ENCODE measurements at places on chromosomes 16 and 17. TPM values are rescaled to one million over a fixed set of nuclear protein-coding genes. Genes with fewer than 3 reads are reported as not detected.

- no peak for DNase-seq
Measured at GRCh38 chr17:74153821-74154430, 49.6 kb upstream of the RPL38 start.

DNA sequence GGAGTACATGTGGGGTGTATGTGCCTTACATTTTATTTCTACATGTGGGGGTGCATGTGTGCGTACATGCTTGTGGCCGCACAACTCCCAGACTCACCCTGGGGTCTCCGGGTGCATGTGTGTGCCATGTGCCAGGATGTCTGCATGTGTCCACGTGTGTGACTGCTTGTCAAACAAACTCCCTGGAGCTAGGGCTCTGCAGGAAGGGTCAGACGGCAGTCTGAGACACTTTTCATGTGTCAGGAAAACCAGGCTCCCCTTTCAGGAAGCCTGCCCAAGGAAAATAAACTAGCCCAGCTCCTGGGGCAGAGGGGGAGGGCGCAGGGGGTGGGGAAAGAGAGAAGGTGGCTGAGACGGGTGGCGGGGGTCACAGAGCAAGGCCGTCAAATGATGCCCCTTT is 44.7 kb downstream of the FZD2 start:
- DNase-seq: no peak

GRCh38 chr17:80481284-80482057 is 5.1 kb upstream of the NPTX1 start:
- DNase-seq: no peak

DNA sequence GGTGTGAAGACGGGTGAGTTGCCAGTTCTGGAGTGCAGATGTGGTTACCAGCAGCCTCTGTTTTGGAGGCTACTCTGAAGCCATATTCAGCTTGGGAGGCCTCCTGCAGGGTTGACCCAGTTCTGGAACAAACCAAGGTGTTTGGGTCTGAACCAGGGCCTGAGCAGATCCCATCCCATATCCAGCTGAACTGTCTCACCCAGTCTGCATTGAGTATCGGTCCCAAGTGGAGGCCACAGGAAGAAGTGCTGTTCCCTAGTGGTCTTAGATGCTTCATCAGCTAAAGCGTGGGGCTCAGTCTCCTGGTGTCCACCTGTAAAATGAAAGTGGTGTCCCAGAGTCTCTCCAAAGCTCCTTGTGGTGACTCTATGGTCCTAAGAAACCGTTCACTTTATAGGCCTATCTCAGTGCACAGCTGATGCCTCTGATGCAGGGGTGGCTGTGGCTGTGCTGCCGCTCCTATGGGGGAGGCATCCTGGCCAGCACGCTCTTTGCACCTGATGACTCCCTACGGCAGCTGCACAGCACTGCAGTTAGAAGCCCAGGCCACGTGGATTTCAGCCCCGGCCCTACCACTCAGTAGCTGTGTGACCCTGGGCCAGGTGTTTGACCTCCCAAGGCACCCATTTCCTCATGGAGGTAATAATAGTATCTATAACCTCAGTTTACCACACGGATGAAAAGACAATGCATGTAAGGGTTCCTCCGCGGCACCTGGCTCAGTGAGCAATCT is 21.0 kb downstream of the CBX4 start:
- no peak for DNase-seq

DNA sequence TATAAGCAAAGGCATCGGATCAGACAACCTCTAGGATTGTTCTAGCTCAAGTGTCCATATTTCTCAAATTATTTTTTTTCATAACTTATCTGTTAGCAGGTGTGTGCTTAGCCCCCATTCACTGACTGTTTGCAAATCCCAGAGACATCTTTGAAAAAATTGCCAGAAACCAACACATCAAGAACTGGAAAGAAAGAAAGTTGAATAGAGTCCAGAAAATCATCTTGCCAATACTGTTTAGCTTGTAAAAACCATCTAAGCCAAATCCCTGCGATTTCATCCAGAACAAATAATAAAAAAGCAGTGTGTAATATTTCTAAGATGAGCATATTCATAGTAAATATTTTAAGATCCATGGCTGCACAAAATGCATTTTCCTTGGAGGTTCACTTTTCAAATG is 64.5 kb downstream of the WSCD1 start:
- no peak for DNase-seq

GRCh38 chr17:81683208-81683583 is 401 bp downstream of the ARL16 start:
- no peak for DNase-seq

- DNase-seq: no peak
Measured at GRCh38 chr16:77894162-77894561, 105.8 kb downstream of the VAT1L start.

DNA sequence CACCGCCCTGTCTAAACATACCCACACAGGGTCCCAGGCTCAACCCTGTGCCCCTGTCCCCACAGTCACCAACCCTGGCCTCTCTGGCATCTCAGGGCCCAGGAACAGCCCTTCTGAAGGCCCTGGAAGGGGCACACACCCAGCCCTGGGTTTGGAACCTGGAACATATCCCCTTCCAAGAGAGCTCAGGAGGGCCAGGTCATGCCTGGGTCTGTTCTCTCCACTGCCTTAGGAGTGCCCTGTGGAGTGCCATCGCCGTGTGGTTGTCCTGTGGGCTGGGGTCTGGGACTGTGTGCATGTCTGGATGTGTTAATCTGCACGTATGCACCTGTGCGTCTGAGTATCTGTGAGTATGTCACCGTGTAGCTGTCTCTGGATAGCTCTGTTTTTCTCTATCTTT is 45.2 kb upstream of the ACSM2B start:
- DNase-seq: no peak

DNA sequence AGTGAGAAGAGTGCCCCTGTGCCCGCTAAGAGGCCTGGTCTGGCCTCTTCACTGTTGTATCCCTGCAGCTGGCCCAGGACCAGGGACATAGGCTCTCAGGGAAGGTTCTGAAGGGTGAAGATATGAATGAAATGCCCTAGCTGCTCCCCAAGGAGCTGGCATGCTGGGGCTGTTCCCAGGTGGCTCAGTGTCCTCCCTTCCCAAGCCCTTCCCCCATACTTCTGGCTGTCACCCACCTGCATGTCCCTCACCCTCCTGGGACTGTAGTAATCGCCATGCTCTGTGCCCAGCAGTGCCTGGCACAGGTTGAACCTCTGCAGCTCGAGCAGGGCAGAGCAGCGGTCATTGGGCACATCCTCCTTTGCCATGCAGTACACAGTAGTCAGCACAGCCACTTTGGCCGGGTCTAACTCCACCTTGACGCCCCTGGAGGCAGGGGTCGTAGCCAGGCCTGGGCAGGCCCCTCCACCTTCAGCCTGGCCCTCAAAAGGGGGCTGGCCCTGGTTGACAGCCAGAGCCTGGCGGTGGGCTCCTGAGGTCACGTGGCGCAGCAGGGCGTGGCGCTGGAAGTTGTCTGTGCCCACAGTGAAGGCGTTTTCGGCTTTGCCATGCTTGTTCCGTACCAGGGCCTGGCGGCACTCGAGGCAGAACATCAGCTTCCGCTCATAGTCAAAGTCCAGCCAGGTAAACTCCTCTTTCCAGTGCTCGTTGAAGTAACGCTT is 7.6 kb downstream of the C17orf113 start:
- DNase-seq: no peak

DNA sequence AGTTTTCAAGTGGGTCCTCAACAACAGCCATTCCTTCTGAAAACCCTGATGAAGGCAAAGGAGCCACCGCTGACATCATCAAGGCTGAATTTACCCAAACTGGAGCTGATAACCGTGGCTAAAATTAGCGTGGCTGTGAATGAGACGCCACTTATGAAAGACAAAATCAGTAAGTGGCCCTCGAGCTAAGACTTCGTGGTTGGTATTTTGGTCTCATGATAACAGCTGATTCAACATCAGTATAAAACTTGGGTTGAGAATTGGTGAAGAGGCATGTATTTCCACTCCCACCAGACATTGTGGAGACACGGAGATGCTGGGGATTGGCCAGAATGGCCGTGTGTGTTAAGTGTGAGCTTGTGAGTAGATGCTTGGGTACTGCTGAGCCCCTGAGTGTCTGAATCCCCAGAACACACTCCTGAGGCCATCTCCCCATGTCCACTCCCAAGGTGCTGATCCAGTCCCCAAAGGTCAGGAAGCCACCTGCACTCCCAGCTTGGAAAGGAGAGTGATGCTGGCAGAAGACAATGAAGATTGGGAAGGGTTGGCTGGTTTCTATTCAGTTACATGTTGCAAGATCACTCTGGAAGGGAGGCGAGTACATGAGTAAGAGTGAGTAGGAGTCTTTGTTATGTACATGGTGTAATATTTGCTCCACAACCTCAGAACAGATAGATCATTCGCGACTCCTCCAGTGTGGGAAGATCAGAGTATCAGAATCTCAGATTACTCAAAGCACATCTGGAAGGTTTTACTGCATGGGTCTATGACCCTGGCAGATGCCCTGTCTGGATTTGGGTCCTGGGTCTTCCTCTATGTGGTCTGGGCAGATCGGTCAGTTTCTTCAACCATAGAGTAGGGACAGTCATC is 207.7 kb downstream of the HS3ST3A1 start:
- DNase-seq: no peak

DNA sequence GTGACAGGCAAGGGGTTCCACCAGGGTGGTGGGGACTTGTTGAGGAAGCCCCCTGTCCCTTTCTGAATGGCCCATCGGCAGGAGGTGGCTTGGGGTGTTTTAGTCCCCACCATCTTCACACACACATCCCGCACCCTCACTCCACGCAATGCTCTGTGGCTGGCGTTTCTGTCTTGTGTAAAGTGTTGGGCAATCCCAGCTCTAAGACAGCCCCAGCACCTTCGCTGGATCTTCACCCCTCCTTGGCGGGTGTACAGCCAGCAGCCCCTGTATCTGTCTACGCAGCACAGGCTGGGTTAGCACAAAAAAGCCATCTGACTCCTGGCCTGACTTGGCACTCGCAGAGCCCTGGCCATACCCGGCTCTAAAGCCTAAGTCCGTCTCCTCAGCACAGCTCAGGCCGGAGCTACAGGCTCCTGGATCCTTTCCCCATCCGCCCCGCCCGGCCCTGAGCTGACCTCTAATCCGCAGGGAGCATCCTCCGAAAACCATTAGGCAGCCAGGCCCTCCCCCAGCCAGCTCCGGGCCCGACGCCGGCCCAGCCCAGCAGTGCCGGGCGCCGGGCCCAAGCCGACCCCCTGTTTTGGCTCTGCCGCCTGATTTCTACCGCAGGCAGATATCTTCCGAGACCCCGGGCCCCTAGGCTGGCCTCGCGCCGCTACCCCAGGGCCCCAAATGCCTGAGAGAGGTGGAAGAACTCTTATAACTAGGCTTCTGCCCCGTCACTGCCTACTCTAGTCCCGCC is 42.4 kb upstream of the TAC4 start:
- no peak for DNase-seq

- no peak for DNase-seq
Measured at GRCh38 chr16:19269098-19269497, 16.4 kb upstream of the CLEC19A start.

GRCh38 chr17:61203671-61204131 is 195.9 kb upstream of the TBX2 start:
- no peak for DNase-seq

- DNase-seq: no peak
Measured at GRCh38 chr17:66493283-66494019, 191.0 kb downstream of the PRKCA start.

GRCh38 chr17:28957992-28958355 is 6.7 kb upstream of the PHF12 start:
- DNase-seq: no peak

DNA sequence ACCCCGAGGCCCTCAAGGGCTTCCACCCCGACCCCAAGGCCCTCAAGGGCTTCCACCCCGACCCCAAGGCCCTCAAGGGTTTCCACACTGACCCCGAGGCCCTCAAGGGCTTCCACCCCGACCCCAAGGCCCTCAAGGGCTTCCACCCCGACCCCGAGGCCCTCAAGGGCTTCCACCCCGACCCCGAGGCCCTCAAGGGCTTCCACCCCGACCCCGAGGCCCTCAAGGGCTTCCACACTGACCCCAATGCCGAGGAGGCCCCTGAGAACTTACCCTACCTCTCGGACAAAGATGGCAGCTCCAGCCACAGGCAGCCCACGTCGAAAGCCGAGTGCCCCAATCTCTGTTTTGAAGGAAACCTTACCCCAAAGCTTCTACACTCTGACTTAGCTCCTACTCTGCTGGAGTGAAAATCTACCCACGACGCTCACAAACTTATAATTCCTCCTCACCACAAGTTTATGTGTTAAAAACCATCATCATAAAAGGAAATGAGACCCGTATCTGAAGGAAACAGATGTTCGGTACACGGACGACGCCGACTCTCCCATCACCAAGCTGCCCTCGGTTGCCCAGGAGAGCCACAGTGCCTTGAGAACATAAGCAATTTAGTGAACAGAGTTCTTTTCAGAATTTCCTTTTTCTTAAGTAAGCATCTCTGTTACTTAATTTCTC is 61.2 kb upstream of the RPH3AL start:
- DNase-seq: no peak

- DNase-seq: no peak
Measured at GRCh38 chr17:57906910-57907309, 48.3 kb downstream of the CUEDC1 start.

- no peak for DNase-seq
Measured at GRCh38 chr16:51095890-51096626, 55.0 kb downstream of the SALL1 start.

- DNase-seq: no peak
Measured at GRCh38 chr17:36506249-36506826, 19.9 kb downstream of the ZNHIT3 start.

GRCh38 chr17:78142119-78142861 is 3.9 kb upstream of the C17orf99 start:
- DNase-seq: no peak

- DNase-seq: no peak
Measured at GRCh38 chr17:8939496-8940334, 25.8 kb downstream of the PIK3R5 start.

- no peak for DNase-seq
Measured at GRCh38 chr16:27853101-27853500, 210.4 kb downstream of the GSG1L start.

DNA sequence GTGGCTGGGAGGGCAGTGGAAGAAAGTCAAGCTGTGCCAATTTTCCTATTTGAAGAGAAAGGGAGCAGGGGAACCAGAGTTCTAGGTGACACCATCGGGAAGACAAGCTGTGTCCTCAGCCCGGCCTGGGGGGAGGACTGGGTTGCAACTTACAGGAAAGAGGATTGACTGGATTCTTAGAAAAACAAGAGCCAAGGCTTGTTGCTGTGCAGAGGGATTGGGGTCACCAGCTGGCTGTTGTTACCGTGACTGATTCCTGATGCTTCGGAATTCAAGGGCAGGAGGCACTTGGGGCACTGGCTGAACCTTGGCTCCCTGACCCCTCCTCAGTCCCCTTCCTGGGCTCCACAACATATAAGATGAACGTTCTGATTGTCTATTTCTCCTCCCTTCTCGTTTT is 16.8 kb upstream of the MMP2 start:
- DNase-seq: no peak

GRCh38 chr16:85096921-85097320 is 15.4 kb downstream of the CIBAR2 start:
- DNase-seq: no peak

- DNase-seq: no peak
Measured at GRCh38 chr17:44663095-44663494, 6.8 kb downstream of the MEIOC start.

GRCh38 chr16:76696876-76697275 is 419.7 kb downstream of the CNTNAP4 start:
- no peak for DNase-seq

CPD gene
- 93.0 TPM for total RNA-seq

MT4 gene
- total RNA-seq: not detected

KRTAP2-2 gene
- total RNA-seq: not detected

KRT40 gene
- total RNA-seq: not detected

MT3 gene
- not detected for total RNA-seq

ABCC1 gene
- total RNA-seq: 296 TPM

CNTNAP4 gene
- total RNA-seq: not detected

HYDIN gene
- total RNA-seq: 0.80 TPM

C16orf74 gene
- 1.5 TPM for total RNA-seq

RNU2-1 gene
- total RNA-seq: 4,481 TPM

CARD14 gene
- total RNA-seq: not detected

NLRC3 gene
- total RNA-seq: 0.26 TPM

TRAPPC1 gene
- 154 TPM for total RNA-seq
